NCI-H774 (cell line): ENCODE measurements at places on chromosomes 1 and 21.

- no peak for DNase-seq
Measured at GRCh38 chr1:5640845-5641244, 351.4 kb downstream of the NPHP4 start.

DNA sequence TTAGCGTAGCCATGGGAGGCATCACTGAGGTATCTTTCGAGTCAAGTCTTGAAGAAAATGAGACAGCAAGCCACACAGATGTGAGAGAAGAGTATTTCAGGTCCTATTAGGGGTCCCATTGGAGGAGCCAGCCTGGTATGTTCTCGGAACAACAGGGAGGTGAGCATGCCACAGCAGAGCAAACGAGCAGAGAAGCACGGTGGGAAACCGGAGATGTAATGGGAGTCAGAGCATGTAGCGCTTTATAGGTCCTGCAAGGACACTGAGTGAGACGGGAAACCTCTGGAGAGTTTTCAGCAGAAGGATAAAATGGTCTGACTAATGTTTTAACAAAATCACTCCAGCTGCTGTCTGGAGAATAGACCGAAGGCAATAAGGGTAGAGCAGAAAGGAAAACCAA lies 15.9 kb downstream of the H3-3A start:
- DNase-seq = no peak

DNA sequence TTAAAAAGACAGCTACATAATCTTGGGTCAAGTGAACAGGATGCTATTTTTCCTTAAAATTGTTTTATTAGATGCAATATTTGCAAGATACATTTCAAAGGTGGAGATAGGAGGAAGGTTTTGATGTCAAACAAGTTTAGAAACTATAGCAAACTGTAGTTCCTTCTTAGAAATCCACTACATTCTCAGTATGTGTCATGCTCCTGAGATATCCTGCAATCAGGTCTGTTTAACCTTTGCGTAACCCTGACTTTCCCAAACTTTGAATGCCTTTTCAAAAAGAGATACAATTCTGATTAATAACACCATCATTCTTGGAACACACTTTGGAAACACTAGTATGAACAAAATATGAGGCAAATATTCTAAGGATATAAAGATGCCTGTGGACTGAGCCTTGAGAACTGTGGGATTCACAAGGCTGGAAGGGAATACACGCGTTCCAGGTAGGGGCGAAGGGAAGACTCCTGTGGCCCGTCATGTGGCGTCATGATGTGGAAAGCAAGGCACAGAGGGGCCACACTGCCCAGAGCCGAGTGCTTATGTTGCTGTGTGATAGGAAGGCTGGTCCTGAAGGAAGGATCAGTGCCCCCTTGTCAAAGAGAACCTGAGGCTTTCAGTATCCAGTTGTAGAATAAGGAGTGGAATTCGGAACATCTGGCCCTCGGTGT lies 19.6 kb upstream of the TARBP1 start:
- no peak for DNase-seq

DNA sequence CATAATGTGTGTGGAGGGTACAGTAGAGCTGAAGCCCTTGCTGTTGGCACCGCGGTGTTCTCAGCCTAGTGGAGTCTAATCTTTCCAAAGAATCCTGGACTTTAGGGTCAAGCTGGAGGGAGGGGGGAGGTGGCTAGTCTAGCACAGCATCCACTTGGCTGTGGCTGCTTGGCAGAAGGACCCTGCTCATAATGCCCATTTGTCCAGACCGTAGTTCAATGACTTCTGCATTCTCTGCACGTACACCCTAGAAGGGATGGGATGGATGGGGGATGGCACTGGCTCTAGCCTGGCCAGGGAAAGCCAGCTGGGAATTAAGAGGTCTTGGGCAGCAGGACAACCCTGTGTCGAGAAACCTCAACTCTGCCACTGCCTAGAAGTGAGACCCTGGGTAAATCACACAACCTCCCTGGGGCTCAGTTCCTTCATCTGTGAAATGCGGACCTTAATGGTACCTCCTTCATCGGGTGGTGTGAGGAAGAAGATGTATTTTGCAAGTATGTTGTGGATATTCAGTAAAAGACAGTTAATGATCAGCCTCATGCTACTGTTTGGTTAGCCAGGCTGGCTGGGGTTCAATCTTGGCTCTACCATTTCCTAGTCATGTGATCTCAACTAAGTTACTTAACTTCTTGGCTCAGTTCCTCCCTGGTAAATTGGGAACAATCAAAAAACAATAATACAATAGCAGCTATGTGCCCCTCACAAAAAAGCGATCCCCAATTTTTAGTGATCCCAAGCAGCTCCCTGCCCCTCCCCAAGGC lies 27.2 kb upstream of the CLIC4 start:
- no peak for DNase-seq

DNA sequence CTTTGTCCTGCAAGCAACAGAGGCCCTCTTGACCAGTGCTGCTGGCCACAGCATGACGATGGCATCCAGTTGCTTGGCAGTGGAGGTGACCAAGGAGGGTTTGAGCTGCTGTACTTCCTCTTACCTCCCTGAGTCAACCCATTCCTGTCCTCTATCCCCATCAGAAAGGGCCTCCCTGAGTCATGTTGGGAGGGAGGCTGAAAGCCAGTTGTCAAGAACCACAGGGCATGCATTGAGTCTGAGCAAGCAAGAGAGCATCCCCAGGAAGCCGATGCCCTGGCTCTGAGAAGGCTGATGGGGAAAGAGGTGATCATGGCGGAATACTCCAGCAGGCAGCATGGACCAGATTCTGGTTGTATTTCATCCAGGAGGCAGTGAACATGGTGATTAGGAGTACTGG lies 69.6 kb downstream of the LACTBL1 start:
- DNase-seq = no peak

GRCh38 chr1:25145775-25146393 lies 86.4 kb downstream of the SYF2 start:
- DNase-seq = no peak

DNA sequence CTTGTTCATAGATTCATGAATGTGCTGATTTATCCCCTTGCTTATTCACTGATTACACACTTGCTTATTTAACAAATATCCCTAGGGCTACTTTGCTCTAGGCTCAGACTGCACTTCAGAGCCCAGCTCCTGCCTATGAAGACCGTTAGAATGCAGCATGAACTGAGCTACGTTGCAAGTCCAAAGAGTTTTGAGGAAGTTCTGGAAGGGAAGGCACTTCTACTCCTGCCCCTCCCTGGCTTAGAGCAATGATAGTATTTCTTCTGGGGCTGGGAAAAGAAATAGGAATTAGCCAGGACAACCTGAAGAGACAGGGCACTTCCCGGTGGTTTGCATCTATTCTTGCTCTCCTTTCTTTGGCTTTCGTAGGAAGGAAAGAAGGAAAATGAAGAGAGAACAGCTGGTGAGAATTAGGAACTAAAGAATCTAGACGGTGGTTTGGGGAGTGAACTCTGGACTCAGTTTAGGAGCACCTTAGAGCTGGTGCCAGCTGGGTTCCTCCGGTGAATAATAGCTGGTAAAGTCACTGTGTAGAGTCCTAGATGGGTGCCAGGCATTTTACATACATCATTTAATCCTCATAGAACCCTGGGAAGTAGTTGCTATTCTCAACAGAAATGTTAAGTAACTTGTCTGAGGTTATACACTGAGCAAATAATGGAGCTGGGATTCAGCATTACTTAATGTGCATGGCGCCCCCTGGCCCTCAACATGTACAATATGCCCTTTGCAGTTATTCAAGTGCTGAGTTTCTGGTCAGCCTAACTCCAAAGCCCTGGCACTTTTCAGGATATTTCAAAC lies 65.9 kb downstream of the NDUFS5 start:
- DNase-seq = peak; percentile 67

DNA sequence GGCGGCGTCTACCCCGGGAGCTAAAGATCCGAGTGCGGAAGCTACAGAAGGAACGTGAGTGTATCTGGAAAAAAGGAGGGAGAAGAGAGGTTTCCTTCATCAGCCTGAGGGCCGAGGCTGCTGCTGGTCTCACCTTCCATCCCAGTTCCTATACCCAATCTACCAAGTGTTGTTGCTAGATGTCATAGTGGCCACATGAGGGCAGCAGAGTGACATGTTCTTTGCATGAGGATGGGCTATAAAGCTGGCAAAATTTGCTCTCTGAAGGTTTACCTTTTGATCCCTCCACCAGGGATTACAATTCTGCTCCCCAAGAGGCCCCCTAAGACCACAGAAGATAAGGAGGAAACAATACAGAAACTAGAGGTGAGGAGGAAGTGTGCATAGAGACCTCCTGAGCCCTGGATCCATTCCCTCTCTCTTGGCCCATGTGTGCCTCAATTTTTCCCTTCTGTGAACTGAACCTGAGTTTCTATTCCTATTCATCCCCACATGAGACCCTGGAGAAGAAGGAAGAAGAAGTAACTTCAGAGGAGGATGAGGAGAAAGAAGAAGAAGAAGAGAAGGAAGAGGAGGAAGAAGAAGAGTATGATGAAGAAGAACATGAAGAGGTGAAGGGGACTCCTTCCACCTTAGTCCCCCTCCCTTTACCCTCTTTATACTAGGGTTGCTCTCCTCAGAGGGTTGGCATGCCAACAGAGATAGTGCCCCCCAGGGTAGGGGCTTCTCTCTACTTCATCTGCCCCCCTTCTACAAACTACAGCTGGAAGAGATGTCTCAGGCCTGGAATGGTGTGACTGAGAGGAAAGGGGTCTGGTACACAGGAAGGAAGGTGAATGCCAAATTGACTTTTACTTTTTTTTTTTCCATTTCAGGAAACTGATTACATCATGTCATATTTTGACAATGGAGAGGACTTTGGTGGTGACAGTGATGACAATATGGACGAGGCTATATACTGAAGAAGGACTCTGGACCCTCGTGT lies 13.3 kb downstream of the POLR3GL start:
- peak; percentile 72 for DNase-seq

GRCh38 chr1:41504114-41505035 lies 19.9 kb upstream of the EDN2 start:
- DNase-seq = peak; percentile 76
